ENCODE measurements at places on chromosomes 13 and 19. TPM values are rescaled to one million over a fixed set of nuclear protein-coding genes. Genes with fewer than 3 reads are reported as not detected.

DNA sequence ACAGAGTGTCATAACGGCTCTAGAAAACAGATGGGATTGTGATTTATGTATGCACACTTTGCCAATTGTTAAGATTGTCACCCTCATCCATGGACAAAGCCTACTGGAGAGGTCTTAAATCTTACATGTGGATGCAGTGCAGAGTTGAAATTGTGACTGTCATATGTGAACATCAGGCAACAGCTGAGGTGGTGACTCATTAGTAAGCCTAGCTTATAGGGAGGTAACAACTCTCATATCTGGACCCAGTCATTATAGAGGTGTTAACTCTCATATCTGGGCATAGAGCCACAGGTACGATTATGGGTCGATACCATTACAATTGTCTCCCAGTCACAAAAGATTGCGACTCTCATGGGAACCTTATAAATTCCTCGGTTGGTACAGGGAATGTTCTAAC lies 29.8 kb upstream of the ZNF254 start:
- DNase-seq = no peak

DNA sequence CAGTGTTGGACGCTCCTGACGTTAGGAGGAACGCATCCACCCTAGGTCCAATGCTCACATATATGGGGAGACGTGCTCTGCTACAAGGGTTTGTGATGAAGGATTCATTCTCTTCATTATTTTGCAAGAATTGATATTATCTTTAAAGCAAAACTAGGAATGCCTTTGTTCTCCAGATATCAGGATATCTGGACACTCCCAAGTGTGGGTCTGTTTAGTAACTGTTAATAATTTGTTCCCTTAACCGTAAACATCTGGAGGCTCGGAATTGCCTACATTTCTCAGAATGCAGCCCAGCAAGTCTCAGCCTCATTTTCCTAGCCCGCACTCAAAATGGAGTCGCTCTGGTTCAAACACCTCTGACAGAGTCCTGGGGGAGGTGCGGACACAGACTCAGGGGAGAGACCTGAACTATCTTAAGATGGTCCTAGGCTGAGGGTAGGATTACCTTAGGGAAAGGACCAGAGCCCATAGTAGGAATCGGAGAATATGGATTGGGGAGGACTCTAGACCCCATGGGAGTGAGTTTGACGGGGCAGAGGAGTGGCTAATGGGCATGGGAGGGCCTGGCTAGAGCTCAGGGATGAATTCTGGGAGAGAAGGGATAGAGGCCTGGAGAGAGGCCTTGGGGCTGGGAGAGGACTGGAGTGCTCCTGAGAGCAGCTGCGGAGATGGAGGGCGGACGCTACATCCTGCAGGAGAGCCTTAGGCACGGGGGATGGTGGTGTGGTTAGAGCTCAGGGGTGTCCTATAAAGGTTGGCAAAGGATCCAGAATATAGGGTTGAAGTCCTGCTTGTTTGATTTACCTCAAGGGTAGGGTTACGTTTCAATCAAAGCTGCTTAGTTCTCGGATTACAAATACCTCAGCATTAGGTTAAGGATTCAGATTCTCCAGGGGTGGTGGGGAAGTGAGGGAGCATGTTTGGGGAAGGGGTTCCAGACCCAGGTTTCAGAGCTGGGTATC lies 43.2 kb downstream of the ZNF331 start:
- no peak for DNase-seq

GRCh38 chr13:49063497-49063896 lies 87.8 kb downstream of the FNDC3A start:
- no peak for DNase-seq

DNA sequence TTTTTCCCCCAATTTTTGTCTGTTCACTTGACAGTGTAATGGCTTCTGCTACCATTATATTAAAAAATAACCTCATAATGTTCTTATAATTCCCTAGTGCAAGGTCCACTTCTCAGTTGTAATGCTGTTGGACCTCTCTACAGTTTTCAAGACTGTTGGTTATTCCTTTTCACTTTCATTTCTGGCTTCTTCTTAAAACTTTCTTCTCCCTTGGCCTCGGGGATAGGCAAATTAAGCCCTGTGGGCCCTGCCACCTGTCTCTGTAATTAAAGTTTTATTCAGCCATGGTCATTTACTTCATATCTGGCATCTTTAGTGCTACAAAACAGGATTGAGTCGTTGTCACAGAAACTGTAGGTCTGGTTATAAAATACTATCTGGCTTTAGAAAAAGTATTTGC lies 313.5 kb downstream of the KLF12 start:
- no peak for DNase-seq

- no peak for DNase-seq
Measured at GRCh38 chr13:47036294-47037008, 139.6 kb upstream of the HTR2A start.

The NUDT15 gene
- polyA plus RNA-seq = 17.4 TPM

The CFAP97D2 gene
- polyA plus RNA-seq = not detected

The LACC1 gene
- 4.7 TPM for polyA plus RNA-seq

DNA sequence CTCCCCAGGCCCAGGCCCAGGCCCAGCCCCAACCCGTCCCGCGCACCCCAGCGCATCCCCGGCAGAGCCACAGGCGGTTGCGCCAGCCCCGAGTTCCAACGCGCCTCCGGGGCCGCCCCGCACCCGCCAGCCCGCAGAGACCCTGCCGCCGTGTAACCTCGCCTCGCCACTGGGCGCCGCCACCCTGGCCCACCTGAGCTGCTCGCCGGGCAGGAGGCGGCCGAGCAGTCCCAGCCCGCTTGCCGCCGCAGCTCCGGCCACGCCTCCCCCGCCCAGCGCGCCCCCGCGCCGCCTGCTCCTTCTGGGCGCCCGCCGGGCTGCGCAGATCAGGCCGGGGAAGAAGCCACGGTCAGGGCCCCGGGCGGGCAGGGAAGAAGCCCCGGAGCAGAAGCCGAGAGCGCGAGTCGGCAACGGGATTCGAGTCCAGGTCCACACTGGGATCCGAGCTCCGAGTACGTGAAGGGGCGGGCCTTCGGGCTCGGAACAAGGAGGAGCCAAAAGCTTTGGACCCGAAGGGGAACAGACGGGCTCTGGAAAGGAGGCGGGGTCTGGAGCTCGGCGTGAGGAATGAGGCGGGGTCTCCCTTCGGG lies at the start of gene MBOAT7:
MBOAT7 (minus strand) TSS at position 436 of the 590 bp plus-strand sequence. CDS start 1,072 bp downstream, outside the sequence.
- no peak for DNase-seq

GRCh38 chr13:36163286-36163685 lies 32.1 kb upstream of the DCLK1 start:
- DNase-seq = no peak

- DNase-seq = no peak
Measured at GRCh38 chr13:21987793-21988192, 316.9 kb downstream of the FGF9 start.

The CYP4F12 gene
- polyA plus RNA-seq = 1.5 TPM

GRCh38 chr19:49327878-49328544 lies 3.0 kb upstream of the SLC6A16 start:
- no peak for DNase-seq

- DNase-seq = no peak
Measured at GRCh38 chr19:48514123-48514458, 2.5 kb upstream of the LMTK3 start.

The RCBTB1 gene
- polyA plus RNA-seq = 41.7 TPM

- DNase-seq = no peak
Measured at GRCh38 chr13:45194081-45194939, 6.5 kb downstream of the KCTD4 start.

DNA sequence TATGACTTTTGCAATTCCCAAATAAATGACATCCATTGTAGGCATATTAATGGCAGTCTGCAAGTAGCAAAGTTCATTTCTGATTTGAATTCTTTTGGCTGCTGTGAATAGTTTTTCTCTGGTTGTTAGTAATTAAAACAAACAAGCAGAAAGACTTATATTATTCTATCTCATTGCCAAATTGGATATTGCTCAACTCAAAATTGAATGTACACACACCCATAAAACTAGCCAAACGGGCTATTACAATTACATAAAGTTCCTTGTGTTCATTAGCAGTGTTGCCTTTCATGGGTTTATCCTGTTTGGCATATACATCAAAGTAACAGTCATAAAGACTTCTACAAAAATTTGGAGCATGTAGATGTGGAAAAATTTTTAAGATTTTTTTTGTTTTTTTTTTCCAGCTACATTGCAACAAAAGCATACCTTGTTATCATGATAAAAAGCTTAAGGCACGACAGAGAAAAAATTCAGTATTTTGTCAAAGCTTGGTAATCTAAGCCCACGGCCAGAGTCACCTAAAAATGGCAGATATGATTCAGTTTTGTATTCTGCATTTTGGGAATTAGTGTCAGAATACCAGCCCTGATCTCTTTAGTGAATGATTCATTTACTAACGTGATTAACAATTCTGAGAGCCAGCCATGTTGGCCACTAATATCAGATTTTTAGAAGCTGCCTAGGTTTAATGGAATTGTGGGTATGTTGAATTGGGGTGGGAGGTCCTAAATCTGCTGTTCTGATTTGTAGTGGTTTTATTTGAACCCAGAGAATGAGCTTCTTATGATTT lies 108.4 kb downstream of the KLF5 start:
- no peak for DNase-seq

The PRODH2 gene
- 51.0 TPM for polyA plus RNA-seq

GRCh38 chr13:63299866-63300394 lies 1884.3 kb upstream of the PCDH20 start:
- no peak for DNase-seq

DNA sequence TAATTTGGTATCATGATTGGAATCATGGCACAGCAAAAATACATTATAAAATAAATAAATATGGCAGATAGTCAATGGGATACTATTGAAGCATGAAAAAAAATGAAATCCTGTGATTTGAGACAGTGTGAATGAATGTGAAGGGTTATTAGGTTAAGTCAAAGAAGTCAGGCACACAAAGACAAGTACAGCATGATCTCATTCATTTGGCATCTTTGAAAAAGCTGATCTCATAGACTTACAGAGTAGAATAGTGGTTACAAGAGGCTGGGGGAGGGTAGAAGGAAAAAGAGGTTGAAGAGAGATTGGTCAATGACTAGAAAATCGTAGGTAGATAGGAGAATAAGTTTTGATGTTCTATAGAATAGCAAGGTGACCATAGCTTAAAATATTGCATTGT lies 295.1 kb upstream of the SLITRK5 start:
- no peak for DNase-seq

Data from left renal pelvis (tissue), 4 donors.